Glutamatergic neuron (in vitro differentiated cells): ENCODE measurements at places on chromosomes 7 and 10. TPM values are rescaled to one million over a fixed set of nuclear protein-coding genes. Genes with fewer than 3 reads are reported as not detected.

DNA sequence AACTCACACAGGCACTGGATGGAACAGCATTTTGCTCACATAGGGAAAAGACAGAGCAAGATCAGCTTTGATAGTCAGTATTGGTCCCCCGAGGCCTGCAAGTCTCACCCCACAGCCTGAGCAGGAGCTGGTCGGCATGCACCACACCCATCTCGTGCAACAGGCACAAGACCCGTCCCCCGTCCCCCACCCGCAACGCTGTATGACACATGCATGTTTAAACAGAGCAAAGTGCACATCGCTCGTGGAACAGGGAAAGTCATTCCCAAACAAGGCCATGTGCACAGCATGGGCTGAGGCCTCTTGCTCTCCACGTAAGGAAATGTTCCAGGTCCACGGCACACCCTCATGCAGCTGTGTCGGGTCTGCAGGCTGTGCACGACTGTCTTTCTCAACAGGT, 527.2 kb downstream of the ACTR3B start:
- DNase-seq, result no peak

DNA sequence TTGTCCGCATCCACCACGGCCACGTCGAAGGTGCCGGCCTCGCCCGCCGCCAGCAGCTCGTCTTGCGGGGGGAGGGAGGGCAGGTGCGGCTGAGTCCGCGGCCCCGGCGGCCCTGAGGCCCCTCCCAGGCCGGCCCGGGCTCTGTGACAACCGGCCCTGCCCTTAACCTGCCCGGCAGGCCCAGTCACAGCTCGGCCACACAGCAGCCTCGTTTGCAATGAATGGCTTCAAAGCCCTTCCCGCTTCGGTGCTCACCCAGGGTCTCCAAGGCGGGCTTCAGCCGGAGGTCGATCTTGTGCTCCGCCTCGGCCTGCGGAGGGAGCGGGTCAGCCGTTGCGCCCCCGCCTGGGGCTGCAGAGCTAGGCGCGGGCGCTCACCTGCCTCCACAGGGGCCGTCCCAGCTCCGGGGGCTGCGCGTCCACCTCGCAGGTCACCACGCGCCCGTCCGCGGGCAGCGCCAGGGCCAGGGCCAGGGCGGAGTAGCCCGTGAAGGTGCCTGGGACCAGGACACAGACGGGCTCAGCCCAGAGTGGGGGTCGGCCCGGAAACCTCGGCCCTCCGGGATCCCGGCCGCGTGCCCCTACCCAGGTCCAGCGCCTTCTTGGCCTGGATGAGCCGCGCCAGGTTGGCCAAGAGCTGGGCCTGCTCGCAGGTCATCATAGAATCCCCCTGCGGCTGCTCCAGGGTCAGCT, 928 bp downstream of the COMTD1 start:
- peak; percentile 62 for DNase-seq

GRCh38 chr10:133279326-133280226, 2.9 kb upstream of the ADAM8 start:
- no peak for DNase-seq

GRCh38 chr10:106672517-106673175, 491.9 kb downstream of the SORCS1 start:
- no peak for DNase-seq

The ABCA13 gene
- total RNA-seq, result 0.61 TPM

DNA sequence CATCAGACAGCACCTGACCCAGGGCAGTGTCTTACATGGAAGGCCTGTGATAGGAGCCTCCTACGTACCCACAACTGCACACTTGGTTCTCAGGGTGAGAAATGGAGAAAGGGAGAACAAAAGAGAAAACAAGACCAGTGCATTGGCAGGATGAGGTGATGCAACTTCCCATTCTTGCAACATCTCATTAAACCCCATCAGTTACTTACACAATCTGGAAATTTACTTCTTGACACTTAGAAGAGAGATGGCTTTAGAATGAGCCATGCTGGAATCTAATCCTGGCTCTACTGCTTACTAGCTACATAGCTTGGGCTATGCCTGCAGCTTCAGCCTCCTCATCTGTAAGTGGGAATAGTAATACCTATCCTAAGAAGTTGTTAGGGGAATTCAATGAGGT, 391.7 kb downstream of the KCNMA1 start:
- no peak for DNase-seq

GRCh38 chr10:1381339-1381738, 325.2 kb downstream of the WDR37 start:
- DNase-seq, result no peak

DNA sequence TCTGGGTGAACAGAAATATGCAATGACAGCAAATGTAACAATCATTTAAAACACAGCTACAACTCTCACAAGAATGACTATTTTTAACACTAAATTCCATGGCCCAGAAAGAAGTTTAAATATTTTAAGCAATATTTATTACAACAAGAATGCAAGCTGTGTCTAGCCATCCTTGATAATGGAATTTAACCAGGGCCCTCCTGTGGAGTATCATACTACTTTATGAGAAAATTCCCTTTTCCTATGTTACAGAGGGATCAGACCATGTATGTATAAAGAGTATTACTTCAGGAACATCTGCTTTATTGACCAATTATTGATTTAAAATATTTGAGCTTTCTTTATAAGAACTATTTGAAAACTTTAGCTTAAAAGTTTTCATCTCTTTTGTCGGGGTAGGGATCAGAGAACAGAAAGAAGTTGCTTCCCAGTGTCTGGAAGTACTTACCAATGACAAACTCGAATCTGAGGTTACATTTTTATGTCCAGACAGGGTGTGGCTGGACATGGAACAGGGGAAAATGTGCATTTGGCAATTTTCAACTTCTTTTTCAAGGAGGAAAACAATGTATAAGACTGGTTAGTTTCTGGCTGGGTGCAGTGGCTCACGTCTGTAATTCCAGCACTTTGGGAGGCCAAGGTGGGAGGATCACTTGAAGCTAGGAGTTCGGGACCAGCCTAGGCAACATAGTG, 48.3 kb upstream of the NRBF2 start:
- no peak for DNase-seq

DNA sequence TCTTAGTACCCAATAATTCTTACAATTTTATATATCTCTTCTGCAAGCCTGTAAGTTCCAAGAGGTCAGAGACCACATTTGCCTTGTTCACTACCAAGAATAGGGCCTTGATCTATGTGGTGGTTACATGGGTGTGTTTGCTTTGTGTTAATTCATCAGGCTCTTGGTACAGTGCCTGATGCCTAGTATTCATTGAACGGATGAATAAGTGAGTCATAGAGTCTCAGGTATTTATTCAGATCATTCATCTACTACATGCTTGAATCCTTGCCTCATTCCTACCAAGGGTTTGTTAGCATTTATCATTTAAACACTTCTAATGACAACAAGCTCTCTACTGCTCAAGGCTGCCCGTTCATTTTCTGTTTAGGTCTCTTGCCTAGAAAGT, 11.3 kb upstream of the SGPL1 start:
- no peak for DNase-seq

GRCh38 chr7:125436220-125436619, 506.6 kb upstream of the POT1 start:
- no peak for DNase-seq

The PRKCQ gene
- 1.3 TPM for total RNA-seq

The BTBD16 gene
- 0.98 TPM for total RNA-seq

GRCh38 chr7:55561690-55562089, 10.6 kb downstream of the VOPP1 start:
- no peak for DNase-seq

DNA sequence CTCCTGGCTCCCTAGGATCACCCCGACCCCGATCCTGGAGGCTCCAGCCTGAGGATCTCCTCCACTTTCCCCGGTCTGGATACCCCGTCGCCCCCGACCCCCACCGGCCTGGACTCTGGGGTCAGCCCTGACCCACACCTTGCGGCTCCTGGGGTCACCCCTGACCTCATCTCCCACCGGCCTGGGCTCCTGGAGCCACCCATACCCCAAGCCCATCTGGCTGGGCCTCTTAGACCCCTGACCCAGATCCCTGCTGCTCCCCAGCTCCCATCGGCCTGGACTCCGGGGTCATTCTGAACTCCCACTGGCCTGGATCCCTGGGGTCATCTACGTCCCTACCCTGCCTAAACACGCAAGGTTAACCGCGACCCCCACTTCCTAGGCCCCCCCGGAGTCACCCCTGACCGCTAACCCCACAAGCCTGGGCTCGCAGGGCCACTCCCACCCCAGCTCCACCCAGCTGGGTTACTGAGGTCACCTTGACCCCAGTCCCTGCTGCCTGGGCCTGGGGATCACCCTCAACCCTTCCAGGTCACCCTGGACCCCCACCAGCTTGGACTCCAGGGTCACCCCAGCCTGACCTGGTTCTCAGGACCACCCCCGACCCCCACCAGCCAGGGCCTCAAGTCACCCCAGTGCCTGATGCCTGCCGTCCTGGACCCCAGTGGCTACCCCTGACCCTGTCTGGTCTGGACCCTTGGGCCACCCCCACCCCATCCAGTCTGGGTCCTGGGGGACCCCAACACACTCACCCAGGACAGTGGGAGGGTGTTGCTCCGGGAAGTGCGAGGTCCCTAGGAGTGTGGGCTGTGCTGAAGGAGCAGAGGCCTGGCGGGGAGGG, 1.2 kb downstream of the FOXK1 start:
- peak; percentile 24 for DNase-seq

DNA sequence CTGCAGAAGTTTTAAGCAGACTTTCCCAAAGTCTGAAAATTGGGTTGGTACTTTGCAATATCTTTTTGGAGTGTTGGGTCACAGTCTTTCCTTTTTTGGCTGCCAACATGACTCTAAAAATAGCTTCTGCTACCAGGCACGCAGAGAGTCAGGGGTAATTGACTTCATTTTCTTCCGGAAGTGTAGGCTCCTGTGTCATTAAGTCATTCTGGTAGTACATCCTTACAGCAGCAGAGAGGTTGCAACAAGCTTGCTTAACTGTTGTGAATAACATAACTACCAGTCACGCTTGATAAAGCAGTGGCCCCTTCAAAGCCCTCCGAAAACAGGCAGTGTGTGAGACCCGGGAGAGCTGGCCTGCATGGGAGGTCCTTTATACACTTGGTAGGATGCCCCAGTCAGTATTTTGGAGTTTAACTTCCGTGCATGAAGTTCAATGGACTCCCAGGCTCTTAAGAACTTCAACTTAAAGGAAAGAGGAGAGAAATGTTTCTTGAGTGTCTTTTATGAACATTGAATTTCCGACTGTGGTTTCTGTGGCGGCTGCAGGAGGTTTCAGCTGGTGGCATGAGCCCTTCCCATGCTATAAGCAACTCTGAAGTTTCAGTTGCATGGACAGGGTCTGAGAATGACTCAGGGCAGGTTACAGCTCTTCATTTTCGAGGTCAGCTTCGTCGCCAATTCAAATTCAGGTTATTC, 310.7 kb downstream of the GALNT17 start:
- no peak for DNase-seq

The C10orf143 gene
- 0.96 TPM for total RNA-seq
